Glomerular endothelial cell (primary cell): ENCODE measurements at places on chromosomes 12 and 14.
A peak's percentile ranks its signal among the peaks of the same experiment; 100 is the strongest.

DNA sequence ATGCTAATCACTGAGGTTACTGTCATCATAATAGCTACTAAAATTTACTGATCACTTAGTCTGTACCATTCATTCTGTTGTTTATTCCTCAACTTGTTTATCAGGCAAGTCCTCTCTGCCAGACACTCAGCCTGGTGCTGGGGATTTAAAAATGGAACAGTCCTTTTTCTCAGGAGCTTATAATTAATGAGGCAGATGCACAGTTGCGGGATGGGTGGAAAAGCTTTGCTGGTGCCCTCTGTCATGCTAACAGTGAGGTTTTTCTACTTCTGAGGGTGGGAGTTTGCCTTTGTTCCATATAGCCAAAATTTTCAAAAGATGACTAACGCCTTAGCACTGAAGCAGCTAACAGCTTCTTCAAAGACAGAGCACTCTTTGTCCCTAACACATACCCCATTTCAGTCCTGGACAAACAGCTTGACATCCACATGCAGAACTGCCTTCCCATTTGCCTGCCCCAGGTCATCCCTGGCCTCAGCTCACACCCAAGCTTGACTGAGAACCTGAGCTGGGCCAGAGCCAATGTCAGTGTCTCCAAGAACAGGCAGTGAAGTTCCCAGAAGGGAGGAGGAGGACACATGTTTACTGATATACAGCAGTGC lies 30.8 kb upstream of the HSPB8 start:
- no peak for DNase-seq

DNA sequence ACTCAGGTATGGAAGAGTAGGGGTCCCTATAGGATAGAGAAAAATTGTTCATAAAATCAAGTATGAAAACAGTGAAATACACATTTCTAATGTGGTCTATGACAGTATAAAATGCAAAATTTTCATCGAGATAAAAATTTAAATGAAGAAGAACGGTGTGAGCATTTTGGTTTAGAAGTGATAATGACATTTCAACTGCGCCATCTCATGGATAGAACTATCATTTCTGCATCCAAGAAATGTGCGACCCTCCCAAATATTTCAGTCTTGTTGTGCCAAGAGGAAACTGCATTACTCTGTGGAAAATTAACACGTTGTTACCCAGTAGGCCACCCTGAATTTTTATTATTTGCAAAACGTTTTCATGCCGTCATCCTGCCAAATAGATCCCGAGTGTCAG lies 108.8 kb downstream of the CRACR2A start:
- no peak for DNase-seq

GRCh38 chr12:42362647-42363260 lies 36.8 kb downstream of the PPHLN1 start:
- no peak for DNase-seq

GRCh38 chr12:12046401-12046800 lies 24.3 kb upstream of the BCL2L14 start:
- no peak for DNase-seq

GRCh38 chr14:56894591-56894991 lies 84.3 kb upstream of the OTX2 start:
- no peak for DNase-seq

- DNase-seq = no peak
Measured at GRCh38 chr12:29639893-29640495, 142.5 kb upstream of the OVCH1 start.

DNA sequence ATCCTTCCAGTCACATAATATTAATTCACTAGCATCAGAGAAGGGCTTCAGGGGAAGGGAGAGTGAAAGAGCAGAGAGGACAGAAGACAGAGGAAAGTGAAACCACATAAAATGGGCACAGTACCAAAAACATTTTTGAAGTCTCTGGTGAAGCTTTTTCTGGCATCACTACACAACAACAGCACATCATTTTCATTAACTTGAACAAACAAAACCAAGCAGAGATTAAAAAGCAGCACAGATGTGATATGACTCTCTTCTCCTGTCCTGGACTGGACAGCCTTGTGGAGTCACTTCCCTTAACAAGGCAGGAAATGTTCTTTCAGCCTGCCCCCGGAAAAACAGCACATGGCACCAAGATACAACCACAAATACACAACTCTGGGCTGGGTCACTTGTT lies 112.0 kb downstream of the TSPAN8 start:
- no peak for DNase-seq

DNA sequence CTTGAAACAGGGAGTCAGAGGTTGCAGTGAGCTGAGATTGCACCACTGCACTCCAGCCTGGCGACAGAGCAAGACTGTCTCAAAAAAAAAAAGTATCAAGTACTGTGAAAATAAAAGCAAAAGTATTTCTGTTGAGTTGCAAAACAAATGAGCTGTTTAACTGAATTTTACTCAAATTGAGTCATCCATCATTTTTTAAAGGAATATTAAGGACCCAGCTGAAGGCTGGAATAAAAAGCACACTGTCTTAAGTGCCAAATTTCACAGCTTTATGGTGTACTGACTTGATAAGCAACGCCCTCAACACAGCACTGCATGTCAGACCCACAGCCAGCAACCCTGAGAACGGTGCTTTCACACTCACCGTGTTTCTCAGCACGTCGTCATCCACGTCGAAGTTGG lies 57.9 kb downstream of the AMN start:
- no peak for DNase-seq

DNA sequence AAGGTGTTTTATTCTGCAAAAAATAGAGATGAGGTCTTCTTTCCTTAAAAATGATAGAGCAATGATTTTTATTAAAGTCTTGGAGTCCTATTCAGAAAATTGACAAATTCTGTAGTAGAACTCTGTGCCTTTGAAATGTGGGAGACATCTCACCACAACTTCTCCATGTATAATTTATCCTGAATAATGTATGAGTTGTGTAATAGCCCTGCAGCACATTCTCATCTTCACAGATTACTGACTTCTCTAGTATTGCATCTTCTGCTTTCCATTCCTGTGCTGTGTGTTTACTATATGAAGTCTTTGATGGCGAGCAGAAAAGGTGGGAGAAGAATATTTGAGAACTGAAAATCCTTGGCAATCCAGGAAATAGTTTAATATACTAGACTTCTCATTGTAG lies 255.6 kb downstream of the TTC6 start:
- DNase-seq = no peak

GRCh38 chr12:69415471-69416275 lies 54.5 kb upstream of the FRS2 start:
- DNase-seq = peak; percentile 18

- no peak for DNase-seq
Measured at GRCh38 chr14:35341454-35341750, 49.2 kb downstream of the PSMA6 start.

GRCh38 chr12:75208856-75209811 lies 505 bp downstream of the KCNC2 start:
- no peak for DNase-seq

DNA sequence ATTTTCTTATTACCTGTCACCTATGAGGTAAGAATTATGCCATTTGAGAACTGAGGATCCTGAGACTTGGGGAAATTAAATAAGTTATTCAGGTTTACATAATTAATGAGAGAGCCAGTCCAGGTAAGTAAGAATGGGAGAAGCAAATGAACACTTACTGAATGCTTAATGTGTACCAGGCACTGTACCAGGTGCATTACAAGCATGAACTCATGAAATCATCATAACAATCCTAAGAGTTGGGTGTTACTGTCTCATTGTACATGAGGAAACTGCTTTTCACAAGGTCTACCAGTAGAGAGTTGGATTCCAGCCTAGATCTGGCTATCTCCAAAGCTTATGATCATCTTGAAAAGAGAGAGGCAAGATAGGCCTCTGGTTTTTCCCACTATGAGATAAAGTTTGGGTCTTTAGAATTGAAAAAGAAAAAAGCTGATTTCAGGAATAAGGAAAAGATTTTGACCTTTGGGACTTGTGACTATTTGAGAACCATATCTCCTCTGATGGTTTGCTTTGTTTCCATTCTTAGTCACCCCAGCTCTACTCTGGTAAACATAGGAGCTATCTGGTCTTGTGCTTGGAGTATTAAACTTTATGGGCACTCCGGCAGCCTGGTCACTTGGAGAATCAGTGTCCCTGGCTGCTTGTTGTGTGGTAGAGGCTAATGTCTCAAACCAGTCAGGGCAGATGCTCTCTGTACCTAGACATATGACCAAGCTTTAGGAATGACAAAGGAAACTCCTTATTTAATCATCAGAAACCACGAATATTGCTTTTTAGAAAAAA lies 48.0 kb downstream of the PTHLH start:
- DNase-seq = no peak

DNA sequence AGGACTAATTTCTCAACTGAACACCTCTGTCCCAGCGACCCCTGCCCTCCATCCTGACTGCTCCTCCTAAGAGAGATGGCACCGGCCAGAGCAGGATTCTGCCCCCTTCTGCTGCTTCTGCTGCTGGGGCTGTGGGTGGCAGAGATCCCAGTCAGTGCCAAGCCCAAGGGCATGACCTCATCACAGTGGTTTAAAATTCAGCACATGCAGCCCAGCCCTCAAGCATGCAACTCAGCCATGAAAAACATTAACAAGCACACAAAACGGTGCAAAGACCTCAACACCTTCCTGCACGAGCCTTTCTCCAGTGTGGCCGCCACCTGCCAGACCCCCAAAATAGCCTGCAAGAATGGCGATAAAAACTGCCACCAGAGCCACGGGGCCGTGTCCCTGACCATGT lies 756 bp downstream of the RNASE7 start:
- no peak for DNase-seq

GRCh38 chr12:100624571-100624970 lies 51.1 kb downstream of the GAS2L3 start:
- no peak for DNase-seq

GRCh38 chr12:40616383-40616915 lies 75.8 kb upstream of the CNTN1 start:
- DNase-seq = no peak

GRCh38 chr12:12533238-12533829 lies 29.3 kb downstream of the DUSP16 start:
- DNase-seq = no peak

DNA sequence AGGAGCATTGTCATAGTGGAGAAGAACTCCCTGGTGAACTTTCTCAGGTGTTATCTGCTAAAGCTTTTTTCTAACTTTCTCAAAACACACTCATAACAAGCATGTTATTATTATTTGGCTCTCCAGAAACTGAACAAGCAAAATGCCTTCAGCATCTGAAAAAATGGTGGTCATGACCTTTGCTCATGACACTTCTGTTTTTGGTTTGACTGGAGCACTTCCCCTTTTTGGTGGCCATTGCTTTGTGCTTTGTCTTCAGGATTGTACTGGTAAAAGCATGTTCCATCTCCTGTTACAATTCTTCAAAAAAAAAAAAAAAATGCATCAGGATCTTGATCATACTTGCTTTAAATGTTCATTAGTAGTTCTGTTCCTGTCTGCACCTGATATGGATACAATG lies 1241.6 kb upstream of the USP15 start:
- no peak for DNase-seq

DNA sequence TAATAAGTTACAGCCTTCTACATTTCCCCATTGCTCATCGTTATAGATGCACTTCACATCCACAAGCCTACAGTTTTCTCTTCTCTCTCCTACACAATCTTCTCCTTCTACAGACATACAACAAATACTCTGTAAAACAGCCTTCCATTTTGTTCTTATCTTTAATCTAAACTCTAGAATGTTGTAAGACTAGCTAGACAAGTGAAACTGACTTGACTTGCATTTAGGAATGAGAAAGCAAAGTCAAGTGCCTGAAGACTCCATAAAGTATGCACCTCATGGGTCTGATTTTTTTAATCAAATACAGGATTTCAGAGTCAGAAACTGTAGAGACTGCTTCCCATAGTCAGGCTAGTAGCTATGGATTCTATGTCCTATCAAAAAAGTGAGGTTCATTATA lies 190.3 kb downstream of the KLHL28 start:
- DNase-seq = no peak

GRCh38 chr14:74848768-74849167 lies 27.2 kb downstream of the PROX2 start:
- DNase-seq = no peak

GRCh38 chr14:101970830-101971400 lies 6.5 kb downstream of the DYNC1H1 start:
- DNase-seq = no peak

GRCh38 chr14:56199095-56199981 lies 81.1 kb downstream of the PELI2 start:
- peak; percentile 94 for DNase-seq

GRCh38 chr14:65548878-65549277 lies 136.3 kb downstream of the FUT8 start:
- DNase-seq = no peak

DNA sequence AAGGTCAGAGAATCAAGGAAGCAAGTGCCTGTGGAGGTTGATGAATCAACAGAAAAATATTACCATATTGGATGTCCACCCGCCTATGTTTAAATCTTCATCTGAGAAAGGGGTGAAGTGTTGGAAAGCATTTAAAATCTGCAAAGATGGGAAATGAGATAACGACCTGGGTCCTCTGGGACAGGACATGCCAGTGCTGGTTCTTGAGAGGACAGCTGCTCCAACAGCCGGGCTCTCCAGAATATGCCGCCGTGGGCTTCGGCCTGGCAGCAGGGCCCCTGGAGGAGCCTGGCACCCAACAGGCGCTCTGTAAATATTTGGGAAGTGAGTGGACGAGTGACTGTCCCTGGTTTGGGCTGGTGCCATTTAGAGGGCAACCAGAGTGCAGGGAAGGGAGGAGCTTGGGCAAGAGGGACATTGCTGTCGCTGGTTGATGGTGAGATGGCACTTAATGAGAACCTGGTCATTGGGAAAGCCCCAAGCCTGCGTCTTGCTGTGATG lies 129.9 kb downstream of the KCNA5 start:
- no peak for DNase-seq

DNA sequence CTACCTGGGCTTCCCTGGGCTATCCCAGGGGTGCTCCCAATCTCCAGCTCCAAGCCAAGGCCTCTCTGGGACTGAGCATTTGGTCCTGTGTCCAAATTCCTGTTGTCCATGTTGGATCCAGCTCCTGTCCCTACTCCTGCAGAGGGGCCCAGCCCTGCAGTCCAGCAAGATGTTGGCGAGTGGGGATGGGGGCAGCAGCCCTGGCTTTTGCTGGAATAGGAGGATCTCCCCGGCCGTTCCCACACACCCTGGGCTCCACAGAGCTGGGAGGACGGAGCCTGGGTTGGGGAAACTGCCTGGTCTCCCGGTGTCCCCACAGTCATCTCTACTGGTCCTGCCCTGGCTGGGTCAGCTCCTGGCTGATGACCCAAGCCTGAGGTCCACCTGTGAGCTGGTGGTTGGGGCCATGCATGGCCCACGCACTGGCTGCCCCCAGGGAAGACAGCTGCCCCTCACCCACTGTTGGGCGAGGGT lies 219.6 kb upstream of the C14orf180 start:
- no peak for DNase-seq

GRCh38 chr12:117724543-117724942 lies 244.2 kb downstream of the KSR2 start:
- DNase-seq = no peak
